ENCODE measurements at places on chromosomes 2 and 18.

DNA sequence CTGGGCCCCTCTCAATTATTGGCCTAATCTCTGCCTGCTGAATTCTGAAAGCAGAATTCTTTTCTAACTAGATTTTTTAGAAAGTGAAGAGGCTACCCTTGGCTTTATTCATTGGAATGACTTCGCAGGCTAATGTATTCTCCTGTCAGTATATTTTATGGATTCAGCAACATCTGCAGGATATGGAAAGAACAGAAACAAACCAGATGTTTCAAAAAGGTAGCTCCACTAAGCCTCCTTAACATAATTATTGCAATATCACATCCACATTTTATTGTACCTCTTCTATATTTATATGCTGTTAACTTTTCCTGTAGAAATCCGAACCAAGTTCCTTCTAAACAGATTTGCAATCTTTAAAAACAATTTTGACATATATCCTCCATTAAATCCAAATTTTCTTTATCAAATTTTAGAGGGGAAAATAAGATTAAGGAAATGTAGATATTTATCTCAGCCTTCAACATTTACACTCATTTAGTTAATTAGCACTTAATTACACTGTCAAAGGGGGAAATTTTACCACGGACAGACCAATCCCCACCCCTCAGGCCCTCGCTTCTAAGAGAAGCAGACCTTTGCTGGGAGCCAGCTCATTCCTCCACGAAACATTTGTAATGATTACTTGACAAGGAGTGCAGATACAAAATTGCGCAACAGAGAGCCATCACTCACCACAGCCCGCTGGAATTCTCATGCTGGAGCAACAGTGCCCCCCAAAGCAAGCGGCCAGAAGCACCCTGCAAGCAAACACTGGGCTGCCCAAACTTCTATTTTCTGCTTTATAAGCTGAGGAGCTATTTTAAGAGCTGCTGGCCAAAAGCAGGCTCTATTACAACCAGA, 253.4 kb downstream of the ETAA1 start:
- no peak for DNase-seq

- DNase-seq = no peak
These were observed 16.5 kb downstream of the SLC4A3 start for GRCh38 chr2:219643788-219644398.

DNA sequence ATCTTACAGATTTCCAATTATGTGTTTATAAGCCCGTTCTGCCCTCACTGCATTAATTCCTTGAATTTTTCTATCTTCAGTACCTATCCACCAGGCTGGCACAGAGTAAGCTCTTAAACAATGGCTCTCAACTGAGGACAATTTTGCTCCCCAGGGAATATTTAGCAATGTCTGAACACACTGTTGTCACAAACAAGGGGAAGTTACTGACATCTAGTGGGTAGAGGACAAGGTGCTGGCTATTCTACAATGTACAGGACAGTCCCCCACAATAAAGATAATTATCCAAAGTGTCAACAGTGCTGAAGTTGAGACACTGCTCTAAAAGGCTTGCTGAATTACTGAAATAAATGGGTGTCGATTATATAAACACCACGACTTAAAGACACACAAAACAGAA, 5.0 kb downstream of the NDUFS1 start:
- DNase-seq = no peak

DNA sequence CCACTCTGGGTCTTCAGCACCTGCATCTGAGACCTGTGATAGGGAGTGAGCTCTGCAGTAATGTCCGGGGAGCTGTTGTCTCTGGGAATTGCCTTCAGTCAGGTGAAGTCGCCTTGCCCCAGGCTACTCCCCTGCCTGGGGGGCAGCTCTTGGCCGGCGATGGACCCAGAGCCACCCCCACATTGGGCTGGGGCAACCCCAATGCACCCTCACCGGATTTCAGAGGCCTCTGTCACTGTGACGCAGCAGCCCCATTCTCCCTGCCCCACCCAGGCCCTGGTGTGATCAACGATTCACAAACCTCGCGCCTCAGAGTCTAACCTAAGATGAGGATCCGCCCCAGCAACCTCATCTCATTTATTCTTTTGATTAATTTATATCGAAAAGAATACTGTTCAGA, 303.6 kb downstream of the NDUFA10 start:
- DNase-seq = no peak

DNA sequence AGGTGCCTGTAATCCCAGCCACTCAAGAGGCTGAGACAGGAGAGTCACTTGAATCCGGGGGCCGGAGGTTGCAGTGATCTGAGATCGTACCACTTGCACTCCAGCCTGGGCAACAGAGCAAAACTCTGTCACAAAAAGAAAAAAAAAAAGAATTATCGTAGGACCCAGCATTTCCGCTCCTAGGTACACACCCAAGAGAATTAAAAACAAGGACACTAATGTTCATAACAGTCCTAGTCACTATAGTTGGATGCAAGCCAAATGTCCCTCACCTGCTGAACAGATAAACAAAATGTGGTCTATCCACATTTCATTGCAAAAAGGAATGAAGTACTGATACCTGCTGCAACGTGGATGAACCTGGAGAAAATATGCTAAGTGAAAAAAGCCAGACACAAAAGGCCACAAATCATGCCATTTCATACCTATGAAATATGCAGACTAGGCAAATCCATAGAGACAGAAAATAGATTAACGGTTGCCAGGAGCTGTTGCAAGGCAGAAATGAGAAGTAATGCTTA, 21.2 kb downstream of the ADRA2B start:
- no peak for DNase-seq

DNA sequence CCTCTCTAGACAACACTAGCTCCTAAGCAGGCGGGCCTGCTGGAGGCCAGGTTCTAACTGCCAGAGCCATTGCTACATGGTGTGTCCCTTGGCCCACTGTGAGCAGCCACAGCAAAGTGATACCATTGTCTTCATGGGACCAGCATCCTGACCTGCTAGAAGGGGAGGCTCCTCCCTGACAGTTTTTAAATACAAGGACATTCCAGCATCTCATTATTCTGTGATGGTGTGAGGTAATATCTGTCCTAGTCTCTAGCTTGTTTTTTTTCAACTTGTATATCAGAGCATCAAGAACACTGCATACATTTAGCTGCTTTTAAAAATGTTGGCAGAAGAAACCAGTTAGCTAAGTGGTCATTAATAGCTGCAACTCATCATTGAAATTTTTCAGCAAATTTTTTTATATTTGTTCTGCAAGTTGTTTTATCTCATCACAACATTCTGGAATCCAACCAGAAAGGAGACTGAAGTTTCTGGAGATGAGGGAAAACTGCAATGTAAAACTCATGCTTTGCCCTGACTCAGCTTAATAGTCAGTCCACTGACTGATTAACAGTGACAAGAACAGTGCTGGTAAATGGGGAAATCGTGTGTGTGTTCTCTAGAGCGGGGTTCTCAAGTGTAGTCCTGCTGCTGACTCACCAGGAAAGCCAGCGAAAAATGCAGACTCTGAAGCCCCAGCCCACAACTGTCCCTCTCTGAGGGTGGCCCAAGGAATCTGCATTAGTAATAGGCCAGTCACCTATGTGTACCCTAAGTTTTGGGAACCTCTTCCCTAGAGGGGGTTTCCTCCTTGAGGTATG, 17.8 kb downstream of the MAPRE3 start:
- no peak for DNase-seq
